ENCODE measurements at places on chromosomes 12 and 14.

DNA sequence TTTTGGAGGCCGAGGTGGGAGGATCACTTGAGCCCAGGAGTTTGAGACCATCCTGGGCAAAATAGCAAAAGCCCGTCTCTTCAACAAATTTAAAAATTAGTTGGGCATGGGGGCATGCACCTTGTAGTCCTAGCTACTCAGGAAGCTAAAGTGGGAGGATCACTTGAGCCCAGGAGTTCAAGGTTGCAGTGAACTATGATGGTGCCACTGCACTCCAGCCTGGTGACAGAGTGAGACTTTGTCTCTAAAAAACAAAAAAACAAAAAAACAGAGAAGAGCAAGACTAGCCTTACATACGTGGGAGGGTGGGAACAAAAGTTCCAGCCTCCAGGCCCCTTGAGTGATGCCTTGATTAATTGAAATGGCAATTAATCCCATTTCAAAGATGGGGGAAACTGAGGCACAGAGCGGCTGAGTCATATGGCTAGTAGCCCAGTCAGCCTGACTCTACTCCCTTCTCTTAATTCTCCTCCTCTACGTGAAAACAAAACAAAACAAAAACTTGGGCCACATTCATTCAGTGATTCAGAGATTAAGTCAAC lies 3.3 kb upstream of the FAM222A start:
- DNase-seq: no peak

- DNase-seq: no peak
These were observed 640.1 kb upstream of the MIS18BP1 start for GRCh38 chr14:45893127-45893526.

DNA sequence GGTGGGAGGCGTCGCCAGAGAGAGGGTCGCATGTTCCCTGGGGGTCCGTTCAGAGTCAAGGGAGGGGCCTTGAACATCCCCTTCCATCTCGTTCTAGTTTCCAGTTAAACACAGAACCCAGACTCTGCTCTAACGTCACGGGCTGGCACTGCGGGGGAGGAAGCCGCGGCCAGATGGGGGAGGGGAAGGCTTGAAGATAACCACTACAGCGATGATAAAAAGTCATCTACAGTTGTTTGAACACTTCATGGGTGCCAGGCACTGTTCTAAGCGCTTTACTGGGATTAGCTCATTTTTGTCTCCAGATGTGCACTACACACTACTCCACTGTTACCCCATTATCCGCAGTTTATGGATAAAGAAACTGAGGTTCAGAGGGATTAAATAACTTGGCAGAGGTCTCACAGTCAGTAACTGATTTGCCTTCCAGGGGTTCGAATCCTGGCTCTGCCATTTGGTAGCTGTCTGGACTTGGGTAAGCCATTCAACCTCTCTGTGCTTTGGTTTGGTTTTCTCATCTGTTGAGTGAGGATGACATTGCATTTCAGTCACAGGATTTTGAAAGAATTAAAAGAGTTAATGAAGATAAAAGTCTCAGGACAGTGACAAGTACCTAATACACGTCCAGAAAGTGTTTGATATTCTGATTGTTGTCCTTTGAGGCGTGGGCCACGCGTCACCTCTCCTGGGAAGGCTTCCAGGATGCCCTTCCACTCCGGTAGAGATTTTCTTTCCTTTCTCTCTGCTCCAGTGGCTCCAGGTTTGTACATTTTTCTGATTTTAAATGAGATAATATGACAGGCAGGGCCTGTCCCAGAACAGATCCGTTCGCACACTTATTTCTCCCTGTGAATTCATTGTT lies 798 bp upstream of the RASAL1 start:
- no peak for DNase-seq

DNA sequence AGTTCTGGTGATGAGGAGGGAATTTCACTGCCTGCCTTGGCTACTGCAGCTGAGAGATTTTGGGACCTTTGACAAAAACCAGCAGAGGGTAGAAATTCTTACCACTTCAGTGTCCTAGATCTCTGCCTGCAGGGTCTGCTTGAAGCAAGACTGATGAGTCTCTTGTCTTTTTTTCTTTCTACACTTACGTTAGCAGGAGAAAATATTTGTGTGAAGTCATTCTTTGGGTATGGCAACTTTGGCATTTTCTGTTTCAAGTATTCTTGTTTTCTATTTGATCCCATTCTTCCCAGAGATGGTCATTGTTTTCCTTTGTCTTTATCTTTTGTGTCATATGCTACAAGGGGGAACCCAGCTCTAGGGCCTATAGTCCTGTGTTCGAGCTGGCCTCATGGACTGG lies 65.6 kb upstream of the FERMT2 start:
- no peak for DNase-seq

DNA sequence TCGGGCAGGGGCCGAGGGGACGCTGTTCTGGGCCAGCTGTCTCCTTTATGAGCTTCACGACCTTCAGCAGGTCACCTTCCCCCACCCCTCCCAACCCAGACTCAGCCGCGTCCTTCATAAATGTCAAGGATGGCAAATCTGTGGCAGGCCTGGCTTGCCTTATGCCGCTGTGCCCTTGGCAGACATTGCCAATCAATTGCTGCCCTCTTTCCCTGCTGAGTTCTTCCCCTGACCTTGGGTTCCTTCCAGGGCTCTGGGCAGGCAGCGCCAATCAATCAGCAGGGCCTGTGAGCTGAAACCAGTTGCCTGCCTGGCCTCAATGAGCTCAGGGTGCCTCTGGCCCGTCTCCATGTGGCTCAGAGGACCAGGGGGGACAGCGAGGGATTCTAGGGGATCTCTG lies 7.7 kb downstream of the FAM222A start:
- no peak for DNase-seq

GRCh38 chr14:71400871-71401321 lies 493.6 kb downstream of the PCNX1 start:
- DNase-seq: no peak

DNA sequence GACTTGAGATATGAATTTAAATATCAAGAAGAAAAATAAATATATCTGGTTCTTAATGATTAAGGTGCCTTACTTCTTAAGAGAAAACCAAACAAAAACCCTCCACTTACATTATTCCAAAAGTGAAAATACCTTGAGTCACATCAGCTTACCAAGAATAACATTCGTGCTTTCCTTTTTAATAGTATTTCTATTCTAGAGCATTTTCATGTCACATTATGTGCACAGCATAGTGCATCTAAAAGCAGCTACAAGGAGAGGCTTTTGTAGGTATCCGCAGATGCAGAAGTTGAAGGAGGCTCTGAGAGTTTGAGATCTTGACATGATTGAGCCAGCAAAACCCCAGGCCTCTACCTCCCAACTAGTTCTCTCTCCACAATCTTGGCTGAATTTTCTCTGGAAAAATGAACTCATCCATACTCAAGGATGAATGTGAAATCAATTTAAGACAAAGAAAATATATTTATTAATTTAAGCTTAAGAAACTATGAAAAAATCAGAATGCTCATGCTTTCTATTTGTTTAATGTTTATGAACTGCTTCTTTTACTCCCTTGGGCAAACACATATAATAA lies 275.0 kb downstream of the AKAP6 start:
- DNase-seq: no peak

DNA sequence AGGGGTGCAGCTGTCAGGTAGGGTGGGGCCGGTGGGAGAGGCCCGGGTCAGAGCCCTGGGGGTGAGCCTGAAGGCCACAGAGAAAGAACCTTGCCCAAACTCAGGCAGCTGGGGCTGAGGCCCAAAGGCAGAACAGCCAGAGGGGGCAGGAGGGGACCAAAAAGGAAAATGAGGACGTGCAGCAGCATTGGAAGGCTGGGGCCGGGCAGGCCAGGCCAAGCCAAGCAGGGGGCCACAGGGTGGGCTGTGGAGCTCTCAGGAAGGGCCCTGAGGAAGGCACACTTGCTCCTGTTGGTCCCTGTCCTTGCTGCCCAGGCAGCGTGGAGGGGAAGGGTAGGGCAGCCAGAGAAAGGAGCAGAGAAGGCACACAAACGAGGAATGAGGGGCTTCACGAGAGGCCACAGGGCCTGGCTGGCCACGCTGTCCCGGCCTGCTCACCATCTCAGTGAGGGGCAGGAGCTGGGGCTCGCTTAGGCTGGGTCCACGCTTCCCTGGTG lies 10.5 kb downstream of the MMP14 start:
- DNase-seq: no peak

DNA sequence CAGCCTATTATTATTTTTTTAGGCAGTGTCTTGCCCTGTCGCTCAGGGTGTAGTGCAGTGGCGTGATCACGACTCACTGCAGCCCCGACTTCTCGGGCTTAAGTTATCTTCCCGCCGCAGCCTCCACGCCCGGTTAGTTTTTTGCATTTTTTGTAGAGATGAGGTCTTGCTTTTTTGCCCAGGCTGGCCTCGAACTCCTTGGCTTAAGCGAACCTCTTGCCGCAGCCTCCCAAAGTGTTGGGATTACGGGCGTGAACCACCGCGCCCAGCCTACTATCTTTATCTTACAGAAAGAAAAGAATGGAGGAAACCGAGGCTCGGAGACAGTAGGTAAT lies 507 bp upstream of the PTPN11 start:
- no peak for DNase-seq
